ENCODE measurements at places on chromosomes 4 and X.
A peak's percentile ranks its signal among the peaks of the same experiment; 100 is the strongest.

DNA sequence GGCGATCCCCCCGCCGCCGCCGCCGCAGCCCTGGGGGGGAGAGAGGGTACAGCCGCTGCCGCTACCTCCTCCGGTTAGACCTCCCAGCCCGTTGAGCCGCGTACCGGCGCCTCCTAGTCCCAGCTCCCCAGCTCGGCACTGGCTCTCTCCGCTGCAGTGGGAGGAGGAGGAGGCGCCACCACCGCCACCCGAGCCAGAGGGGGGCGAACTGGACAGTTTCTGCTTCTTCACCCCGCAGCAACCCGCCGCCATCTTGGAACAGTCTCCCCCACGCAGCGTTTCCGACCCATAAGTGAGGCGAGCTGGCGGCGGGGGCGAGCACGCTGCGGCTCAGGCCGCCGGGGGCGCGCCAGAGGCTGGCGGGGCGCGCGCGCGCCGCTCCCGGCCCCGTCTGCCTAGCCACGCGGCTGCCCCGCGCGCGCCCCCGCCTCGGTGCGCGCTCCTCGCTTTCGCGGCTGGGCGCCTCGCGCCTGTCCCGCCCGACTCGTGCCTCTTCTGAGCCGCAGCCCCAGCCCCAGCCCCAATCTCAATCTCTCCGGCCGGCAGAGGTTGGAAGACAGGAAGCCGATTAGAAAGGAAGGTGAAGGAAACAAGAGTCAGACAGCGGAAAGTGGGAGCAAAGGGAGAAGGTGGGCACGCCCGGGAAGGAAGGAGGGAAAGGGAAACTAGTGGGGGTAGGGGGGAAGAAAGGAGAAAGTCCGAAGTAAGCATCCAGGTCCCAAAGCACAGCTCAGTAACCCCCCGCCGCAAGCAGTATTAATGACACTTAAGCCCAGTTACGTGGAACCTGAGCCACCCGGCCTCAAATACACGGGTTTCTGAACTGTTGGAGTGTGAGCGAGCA is at the start of gene AMMECR1:
TSS of gene AMMECR1 (minus strand) at position 266 of the 844 bp plus-strand sequence. CDS start at position 252, 14 bp downstream.
- peak; percentile 96 for ATAC-seq

DNA sequence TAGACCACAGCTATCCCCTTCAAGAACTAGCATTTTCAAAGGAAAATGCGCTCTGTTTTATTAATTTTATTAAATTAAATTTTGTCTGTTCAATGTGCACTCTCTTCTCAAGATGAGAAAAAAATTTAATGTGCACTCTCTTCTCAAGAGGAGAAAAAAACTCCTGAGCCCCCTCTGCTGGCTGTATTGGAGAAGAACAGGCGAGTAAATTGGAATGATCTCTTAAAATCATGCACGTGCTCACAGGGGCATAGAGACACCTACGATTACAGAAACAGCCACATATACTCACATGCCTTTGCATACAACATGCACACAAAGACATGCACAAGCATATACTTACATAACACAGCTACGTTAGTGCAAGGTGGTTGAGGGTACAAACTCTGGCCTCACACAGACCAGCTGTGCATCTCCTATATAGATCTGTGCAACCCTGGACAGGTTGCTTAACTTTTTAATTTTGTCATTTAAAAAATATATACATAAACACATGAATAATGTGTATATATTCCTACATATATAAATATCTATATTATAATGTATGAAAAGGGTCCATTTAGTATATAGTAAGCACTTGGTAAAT is 176.2 kb upstream of the CXorf66 start:
- ATAC-seq = peak; percentile 42

DNA sequence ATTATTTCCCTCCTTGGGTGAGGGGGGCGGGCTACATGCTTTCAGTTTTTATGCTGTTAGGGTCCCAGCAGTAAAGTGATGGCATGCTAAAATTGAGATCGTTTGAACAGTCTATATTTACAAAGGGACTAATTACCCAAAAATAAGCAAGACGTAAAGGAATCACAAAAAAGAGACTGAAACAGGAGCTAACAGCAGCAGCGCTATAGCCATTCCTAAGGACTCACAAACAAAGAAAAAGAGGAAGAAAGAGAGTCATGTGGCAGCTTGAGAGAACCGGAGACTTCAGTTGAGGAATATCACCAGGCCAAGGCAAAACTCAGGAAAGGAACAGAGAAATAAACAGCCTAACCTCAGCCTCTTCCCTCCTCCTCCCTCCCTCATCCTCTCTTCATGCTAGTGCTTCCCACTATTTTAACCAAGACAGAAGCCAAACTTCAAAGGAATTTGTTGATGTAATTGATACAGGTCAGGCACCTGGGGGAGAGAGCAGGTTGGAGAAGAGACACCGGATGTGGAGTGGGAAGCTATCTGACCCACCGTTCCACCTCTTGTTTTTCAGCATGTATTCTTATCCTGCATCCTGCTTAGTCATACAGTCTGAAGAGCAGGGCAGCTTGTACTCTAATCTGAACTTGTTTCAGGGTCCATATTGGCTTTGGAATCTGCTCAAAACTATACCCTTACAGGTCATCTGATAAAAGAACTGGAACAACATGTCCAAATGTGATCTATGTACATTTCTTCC is 383.7 kb downstream of the NAF1 start:
- no peak for ATAC-seq

DNA sequence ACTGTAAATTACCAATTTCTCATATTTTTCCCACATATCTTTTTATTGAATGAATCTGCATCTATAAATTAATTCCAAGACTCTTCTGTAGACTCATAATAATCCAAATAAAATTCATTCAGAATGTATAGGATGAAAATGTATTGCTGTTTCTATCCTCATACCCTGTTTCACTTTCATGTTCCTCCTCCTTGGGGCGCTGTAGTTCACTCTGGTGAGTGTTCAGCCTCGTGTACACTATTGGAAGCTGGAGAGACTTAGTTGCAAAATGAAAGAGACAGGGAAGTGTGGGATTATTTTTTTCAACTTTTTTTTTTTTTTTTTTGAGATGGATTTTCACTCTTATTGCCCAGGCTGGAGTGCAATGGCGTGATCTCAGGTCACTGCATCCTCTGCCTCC is 296.1 kb downstream of the TLL1 start:
- ATAC-seq = no peak

DNA sequence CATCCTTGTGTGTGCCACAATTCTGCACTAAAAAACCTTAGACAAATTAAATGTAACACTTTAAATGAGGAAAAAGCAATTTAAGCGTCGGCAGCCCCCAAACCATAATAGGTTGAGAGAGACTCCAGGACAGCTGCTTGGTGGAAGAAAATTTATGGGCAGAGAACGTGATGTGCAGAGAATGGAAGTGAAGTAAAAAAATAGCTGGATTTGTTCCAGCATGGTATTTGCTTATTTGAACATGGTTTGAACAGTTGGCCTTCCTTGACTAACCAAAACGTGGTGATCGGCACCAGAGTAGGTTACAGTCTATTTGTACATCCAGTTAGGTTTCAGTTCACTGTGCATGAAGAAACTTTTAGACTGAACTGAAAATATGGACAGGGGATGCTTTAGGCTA is 343.0 kb upstream of the CPEB2 start:
- ATAC-seq = no peak

GRCh38 chr4:174292473-174292872 is 8.8 kb downstream of the CEP44 start:
- ATAC-seq = no peak

DNA sequence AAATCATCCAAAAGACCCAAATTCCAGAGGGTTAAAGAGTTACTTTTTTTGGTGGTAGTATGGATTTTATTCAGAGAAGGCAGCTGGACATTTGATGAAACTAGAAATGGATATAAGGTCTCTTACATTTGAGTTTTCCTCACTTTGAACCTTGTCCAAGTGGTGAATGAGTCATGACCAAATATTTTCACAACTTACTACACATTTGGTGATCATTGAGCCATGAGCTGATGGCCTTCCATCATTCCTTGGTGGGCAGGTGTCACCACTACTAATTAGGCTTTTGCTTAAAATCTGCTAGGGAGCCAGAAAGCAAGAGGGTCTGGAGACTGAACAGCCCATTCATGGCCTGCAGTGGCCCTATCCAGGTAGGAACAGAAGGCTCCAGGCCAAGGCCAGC is 620.2 kb upstream of the INTU start:
- ATAC-seq = no peak
